ENCODE measurements at places on chromosomes 7 and 10.

GRCh38 chr10:11225935-11226334, 208.3 kb downstream of the CELF2 start:
- no peak for DNase-seq

GRCh38 chr7:94781236-94781635, 125.3 kb upstream of the SGCE start:
- DNase-seq: no peak

DNA sequence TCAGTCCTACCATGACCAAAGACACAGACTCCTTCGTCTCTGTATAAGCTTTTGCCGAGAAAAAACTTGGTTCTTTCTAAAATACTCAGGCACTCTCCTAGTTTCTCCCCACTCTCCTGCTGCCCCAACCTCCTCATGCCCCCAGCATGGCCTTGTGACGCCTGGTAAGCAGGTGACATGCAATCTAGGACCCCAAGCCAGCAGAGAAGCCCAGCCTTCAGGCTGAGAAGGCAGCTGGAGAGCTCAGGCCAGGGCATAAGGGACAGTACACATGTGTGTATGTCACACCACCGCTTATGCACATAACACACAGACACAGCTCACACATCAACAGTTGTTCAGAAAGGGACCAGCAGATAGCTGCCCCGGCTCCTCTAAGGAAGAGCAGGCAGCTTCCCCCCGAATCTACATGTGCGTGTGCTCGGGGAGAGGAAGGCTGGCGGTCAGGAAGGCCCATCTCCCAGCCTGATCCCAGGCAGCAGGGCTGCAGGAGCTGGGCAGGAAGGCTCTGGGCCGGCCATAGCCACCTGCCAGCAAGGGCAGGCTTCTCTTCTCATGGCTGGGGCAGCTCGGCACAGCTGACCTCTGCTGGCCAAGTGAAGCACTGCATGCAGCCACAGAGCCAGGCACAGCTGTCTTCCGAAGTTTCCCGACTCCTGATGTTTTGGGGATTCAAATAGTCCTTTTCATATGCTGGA, 8.5 kb downstream of the DDX56 start:
- no peak for DNase-seq

DNA sequence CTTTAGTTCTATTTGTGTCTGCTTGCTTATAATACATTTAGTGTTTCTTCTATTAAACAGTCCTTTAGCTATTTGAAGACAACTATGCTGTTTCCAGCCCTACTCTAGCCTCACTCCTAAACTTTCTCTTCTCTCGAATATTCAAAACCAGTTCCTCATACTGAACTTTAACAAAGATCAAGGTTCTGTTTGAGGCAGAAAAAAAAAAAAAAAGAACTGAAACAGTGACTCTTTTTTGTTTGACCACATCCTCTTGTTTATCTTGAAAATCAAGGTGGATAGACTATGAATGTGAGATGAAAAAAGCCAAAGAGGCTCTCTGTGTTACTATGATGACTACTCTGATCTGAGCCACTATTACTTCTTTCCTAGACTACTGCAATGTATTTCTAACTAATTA, 154.3 kb downstream of the ZNF365 start:
- peak; percentile 68 for DNase-seq

DNA sequence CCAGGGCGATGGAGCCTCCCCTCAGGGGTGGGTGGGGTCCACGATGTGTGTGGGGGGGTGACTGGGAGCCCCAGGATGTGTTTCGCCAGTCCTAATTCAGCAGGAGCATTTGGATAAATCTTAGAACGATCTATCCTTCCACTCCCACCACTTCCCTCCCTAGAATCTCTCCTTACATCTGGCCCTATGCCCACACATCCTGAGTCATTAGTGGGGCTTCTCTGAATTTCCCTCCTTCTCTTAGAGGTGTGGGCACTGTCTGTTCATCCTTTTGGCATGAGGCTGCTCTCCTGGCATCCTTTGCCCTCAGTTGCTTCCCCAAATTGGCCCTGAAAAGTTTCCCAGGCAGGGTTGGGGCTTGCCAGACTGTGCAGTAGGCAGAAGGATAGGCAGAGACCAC, 1.6 kb downstream of the GHRHR start:
- no peak for DNase-seq

DNA sequence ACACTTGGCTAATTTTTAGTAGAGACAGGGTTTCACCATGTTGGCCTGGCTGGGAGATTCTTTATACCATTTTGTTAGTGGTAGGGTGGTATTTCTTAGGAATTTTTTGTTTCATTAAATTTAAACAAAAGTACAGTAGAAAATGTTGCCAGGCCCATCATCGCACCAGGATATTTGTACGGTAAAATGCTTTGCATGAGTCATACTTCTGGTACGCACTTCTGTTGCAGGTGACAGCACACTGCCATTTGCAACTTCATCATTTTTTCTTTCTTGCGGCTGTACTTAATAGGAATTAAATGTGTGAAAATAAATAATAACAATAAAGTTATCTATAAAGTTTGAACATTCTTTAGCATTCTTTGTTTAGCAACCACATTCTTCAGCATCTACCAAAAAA, 195.6 kb downstream of the SKAP2 start:
- no peak for DNase-seq

- DNase-seq: no peak
Observed at GRCh38 chr10:24331457-24331856, 122.5 kb downstream of the KIAA1217 start.

GRCh38 chr10:118027397-118027796, 19.3 kb downstream of the RAB11FIP2 start:
- DNase-seq: no peak

DNA sequence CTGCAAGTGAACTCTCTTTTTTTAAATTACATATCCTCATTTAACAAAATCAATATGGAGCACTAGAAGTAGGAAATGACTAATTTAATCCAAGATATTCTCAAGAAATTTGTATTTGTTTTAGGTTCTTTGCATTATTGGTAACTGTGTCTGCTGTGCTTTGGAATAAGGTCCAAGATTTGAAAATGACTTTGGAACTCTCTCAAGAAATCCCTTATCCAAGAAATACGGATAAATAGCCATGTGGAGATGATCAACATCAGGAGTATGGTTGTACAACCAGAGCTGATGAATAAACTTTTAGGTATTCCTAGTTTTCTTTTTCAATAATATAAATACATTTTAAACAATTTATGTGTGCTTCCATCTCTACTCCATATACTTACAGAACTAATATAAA, 279.9 kb upstream of the SEMA3C start:
- no peak for DNase-seq

DNA sequence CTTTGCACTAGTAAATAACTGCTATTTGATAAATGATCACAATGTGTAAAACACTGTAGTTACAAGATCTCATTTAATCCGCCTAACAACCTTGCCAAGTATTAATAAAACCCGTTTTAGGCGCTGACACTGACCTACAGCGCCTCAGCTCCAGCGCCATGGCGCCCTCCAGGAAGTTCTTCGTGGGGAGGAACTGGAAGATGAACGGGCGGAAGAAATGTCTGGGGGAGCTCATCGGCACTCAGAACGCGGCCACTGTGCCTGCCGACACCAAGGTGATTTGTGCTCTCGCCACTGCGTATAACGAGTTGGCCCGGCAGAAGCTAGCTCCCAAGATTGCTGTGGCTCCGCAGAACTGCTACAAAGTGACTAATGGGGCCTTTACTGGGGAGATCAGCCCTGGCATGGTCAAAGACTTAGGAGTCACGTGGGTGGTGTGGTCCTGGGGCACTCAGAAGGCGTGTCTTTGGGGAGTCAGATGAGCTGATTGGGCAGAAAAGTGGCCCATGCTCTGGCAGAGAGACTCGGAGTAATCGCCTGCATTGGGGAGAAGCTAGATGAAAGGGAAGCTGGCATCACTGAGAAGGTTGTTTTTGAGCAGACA, 1.1 kb upstream of the TNPO3 start:
- no peak for DNase-seq

DNA sequence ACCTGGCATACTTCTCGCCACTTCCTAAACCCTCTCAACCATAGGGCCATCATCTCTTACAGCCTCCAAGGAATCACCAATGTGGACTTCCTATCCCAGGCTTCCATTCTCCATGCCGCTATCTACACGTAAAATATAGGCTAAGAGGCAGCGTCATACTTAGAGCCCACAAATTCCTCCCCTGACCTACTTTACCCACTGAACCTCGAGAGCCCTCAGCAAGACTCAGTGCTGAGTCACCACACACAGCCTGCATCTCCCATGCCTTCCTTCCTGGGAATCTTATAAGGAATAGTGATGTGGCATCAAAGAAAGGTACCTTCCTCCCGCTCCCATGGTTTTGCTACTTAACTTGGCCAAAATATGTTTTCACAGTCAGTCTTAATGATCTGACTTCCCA, 435.6 kb upstream of the NFE2L3 start:
- DNase-seq: no peak

- no peak for DNase-seq
Observed at GRCh38 chr7:127667759-127668530, 16.0 kb downstream of the SND1 start.

- DNase-seq: peak; percentile 22
Observed at GRCh38 chr10:132363921-132364593, 32.1 kb downstream of the LRRC27 start.

GRCh38 chr7:138204285-138204981, 128.2 kb downstream of the AKR1D1 start:
- DNase-seq: no peak

DNA sequence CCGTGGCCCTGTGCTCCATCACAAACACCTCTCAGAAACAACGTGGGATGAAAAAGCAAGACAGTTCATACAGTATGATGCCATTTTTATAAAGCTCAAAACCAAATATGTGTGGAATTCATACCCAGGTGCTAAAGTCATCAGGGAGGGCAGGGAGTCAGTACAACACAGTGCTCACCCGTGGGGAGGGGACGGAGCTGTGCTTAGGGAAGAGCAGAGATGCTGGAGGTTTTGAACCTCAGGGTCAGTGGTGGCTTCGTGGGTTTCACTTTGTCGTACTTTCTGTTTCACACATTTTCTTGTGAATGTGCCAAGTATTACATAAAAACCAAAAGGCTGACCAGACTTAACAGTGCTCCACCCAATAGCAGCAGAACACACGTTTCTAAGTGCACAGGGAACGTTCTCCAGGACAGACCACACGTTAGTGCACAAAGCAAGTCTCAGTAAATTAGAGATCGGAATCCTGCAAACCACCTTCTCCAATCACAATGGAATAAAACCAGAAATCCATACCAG, 21.2 kb downstream of the ZMIZ2 start:
- peak; percentile 55 for DNase-seq

- DNase-seq: no peak
Observed at GRCh38 chr10:82037076-82037475, 162.1 kb downstream of the NRG3 start.

GRCh38 chr10:124372899-124373298, 45.8 kb downstream of the OAT start:
- DNase-seq: no peak

DNA sequence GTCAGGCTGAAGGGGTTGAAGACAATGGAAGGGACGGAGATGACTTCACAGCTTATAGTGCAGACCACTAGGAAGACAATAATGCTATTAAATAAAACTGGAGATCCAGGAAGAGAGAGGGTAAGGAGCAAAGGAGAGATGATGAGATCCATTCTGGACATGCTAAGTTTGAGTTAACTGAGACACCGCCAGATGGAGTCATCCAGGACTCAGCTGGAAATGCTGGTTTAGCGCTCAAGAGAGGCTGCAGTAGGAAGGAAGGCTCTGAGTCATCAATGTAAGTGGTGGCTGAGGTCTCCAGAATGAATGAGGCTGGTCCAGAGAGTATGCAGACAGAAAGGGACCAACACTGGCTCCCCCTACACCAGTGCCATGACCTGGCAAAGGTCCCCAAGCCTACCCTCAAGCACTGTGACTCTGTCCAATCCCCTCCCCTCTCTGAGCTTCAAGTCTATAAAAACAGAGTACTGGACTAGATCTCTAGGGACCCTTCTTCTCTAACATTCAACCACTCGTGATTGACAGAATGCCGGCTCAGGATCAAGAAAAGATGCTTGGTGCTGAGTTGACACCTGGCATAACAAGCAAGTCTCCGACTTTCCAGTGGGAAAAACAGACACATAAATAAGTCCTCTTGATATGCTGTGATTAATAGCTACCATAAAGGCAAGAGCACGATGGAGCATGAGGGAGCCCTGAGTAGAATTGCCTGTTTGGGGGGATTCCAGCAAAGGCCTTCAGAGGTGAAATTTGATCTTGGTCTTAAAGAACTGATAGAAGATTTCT, 8.9 kb downstream of the GFRA1 start:
- no peak for DNase-seq

- DNase-seq: no peak
Observed at GRCh38 chr10:79266543-79267312, 80.5 kb upstream of the PPIF start.

- no peak for DNase-seq
Observed at GRCh38 chr7:22111661-22112060, 166.0 kb upstream of the CDCA7L start.

GRCh38 chr7:4613846-4614548, 68.1 kb upstream of the FOXK1 start:
- no peak for DNase-seq

- DNase-seq: peak; percentile 7
Observed at GRCh38 chr7:92461027-92462003, 14.0 kb downstream of the GATAD1 start.

DNA sequence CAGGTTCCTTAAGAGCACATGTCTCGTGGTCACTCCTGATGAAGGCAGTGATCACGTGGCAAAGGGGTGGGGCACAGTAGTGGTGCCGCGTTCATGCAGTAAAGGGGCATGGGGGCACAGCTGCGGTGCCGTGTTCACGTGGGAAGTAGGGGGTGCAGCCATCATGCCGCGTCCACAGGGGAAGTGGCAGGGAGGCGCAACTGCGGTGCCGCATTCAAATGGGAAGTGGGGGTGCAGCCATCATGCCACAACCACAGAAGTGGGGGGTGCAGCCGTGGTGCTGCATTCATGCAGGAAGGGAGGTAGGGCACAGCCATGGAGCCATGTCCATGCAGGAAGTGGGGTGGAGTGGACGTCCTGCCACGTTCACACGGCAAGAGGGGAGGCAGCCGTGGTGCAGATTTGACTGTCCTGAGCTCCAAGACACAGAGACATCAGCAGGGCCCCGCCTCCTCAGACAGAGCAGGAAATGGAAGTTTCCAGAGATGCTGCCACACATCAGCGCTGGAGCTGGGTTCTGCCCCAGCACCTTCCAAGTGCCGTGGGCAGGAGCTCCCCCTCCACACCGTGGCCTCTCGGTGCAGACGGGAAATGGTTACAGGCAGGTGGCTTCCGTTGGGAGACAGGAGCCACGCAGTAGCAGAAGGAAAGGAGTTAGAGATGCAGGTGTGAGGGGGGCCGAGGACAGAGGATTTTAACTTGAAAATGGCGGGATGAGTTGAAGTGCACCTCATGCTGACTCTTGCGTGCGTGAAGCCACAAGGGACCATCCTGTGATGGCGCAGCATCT, 95.0 kb upstream of the DDC start:
- DNase-seq: no peak

- DNase-seq: no peak
Observed at GRCh38 chr7:132059141-132059540, 502.7 kb upstream of the PODXL start.

- DNase-seq: no peak
Observed at GRCh38 chr10:67943917-67944316, 59.5 kb downstream of the SIRT1 start.
